WTC11 (cell line): ENCODE measurements at places on chromosomes 1 and 21.
A peak's percentile ranks its signal among the peaks of the same experiment; 100 is the strongest.

DNA sequence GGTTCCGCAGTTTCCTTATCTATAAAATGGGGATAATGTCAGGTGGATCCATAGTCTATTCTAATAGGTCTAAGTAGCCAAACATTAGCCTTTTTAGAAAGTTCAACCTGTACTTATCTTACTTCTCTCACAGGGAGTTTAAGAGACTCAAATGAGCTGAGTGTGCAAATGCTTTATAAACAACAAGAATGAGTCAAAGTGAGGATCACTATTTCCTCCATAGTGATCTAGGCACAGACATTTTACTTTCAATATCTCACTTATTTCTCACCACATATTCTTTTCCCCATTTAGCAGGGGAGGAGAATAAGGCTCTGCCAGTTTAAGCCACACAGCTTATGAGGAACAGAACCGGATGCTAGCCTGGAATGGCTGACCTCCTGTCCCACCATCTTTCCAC, 92.1 kb upstream of the LMO4 start:
- no peak for DNase-seq

DNA sequence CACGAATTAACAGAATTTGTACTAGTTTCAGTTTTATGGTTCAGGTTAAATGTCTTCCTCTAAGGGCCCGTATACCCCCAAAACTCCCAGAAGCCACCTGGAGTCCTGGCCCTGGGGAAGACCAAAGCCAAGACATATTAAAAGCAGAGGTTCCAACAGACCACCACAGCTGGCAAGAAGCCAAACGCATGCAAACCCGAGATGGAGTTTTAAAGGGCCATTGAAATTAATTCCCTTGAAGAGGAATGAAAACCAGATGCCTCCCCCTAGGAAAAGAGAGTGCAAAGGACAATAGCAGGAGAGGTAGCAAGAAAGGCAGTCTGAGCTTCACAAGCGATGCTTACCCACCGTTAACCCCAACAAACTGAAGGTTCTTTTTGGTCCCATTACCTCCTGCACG, 48.1 kb downstream of the KANK4 start:
- DNase-seq: no peak

DNA sequence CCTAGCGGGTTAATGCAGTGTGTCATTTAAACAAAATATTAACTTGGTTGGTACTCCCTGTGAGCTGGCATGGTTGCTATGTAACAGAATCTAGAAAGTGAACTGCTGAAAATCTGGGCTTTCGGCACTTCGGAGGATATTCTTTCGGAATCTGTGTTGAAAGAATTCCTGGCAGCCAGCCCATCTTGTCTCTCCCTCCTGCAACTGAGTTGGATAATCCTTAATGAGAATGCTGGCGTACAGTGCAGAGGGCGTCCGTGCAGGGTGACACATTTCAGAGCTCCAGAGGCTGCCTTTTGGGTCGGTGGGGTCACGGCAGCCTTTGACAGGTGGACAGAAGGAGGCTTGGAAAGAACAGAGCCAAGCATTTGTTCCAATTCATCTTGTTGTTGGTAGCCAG, 3.7 kb downstream of the KAZN start:
- no peak for DNase-seq

- no peak for DNase-seq
Measured at GRCh38 chr1:24414775-24415333, 748 bp upstream of the NIPAL3 start.

- DNase-seq: no peak
Measured at GRCh38 chr21:41361786-41362604, at the start of gene MX2. Gene MX2, plus strand, starts transcription at chr21:41362027. Its CDS starts 14,880 bp downstream, at chr21:41376907.

GRCh38 chr1:117436513-117436912, 69.3 kb downstream of the MAN1A2 start:
- DNase-seq: no peak

- DNase-seq: peak; percentile 92
Measured at GRCh38 chr1:211133836-211134669, at the start of gene KCNH1. Gene KCNH1, minus strand, starts transcription at chr1:211134148. Its CDS starts 203 bp downstream, at chr1:211133945.

GRCh38 chr1:248782416-248783141, 27.0 kb upstream of the LYPD8 start:
- no peak for DNase-seq

DNA sequence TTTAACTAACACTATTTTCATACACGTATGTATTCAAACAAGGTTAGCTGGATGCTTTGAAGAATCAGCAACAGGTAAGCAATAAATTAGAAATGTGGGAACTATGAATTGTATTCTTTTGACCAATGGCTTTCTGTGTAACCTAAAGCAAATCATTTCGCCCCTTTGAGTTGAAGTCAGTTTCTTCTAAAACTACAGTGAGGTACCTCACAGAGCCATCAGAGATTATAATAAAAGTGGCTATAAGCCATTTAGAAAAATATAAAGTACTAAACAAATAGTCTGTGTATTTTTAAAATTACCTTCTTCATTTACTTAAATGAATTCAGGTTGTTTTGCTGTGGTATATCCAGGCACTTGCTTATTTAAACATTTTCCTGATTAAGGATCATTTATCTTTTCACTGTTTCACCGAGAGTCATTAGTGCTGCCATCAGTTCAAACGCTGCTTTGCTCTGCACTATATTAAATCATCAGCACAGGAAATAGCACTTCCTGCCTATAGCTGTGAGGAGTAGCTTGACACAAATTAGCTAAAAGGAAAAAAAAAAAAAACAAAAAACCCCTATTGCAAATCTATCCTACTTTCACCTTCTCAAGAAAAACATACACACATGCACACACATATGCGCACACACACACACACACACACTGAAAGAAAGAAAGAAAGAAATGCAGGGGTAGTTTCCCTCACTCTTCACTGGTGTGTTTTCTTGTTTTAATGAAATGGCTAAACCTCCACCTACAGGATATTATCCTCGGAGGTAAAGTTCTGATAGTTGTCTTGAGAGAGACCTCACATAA, 39.8 kb upstream of the C1orf105 start:
- no peak for DNase-seq

DNA sequence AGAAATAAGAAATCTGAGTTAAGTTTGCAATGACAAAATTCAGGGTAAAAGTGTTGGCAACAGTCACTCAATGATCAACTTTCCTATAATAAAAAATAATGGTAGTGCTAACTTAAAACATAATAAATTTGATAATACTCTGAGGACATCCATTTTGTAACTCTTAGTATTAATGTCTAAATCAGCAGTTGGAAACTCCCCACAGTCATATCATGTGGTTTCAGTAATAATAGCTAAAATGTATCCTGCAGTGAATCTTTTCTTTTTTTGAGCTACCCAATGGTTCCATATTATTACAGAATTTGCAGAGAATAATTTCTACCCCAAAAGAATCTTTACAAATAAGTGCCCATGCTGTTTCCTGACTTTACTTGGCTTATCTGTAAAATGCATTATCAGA, 286.7 kb downstream of the PTPRC start:
- DNase-seq: no peak

DNA sequence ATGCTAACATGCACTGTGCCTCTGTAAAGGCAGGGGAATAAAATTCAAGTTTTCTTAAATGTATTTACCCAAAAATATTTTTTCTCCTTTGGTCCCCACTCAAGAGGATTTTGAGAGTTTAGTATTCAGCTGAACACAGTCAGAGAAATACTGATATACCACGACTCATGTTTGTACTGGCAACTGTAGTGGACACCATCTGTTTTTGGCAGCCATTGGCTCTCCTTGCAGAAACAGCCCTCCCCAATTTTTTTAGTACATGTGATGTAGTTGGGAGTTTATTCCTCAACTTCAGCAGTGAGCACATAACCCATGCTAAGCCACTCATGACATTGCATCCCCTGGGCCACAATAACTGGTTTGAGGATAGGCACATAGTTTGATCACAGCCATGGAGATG, 154.8 kb upstream of the POU3F1 start:
- no peak for DNase-seq

DNA sequence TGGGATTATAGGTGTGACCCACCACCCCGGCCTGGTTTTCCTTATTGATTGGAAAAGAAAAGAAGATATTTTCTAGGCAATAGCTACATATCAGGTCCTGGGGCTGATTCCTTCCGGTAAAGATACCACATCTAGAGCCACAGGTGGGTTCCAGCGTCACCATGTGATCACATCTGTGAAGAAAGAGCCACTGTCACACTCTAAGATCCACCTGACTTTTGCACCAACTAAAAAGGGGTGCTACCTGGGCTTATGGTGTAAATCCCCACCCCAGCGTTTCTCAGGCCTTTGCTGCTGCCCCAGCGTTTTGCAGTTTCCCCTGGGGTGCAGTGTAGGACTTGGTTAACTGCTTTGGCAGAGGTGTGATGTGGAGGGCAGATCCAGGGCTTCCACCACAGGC, 22.3 kb upstream of the PDE9A start:
- DNase-seq: no peak
